ENCODE measurements at places on chromosomes 12 and 14.

DNA sequence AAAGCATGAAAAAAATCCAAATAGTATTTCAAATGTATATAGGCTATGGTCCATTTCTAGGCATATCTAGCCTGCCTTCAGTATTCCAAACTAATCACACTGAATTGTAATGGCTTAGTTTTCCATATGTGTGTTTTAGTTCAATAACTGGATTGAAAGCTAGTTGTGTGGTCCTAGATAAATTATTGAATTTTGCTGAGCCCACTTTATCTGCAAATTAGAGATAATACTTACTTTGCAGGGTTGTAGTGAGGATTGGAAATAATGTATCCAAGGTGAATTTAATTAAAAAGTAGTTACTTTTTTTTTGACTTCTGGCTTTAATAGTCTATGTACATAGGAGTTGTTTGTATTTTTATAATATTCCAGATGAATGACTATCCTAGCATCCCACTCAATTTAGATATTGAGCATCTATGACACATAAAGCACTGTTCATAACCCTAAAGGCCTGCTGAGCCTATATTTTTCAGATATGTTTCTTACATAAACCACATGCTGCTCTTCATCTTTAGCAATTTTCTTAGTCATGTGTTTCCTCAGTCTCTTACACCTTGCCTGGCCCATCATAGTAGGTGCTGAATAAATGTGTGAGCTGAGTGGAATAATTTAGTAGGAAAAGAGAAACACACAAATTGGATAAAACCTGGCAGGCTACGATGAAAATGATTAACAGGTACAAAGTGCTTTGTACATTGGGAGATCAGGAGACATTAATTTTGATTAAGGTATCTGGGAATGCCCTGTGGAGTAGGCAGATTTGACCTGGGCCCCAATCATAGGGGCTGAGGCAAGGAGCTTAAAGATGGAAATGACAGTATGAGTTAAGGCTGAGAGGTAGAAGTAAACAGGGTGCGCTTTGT, 1.1 kb upstream of the ATP23 start:
- H3K4me1 ChIP-seq = peaks cover 42% of the 10 kb centered on the region
- H3K27me3 ChIP-seq = no peaks in the 10 kb centered on the region
- H3K4me3 ChIP-seq = peak overlapping the region; percentile 81
- H3K27ac ChIP-seq = no peak overlapping the region

GRCh38 chr12:105467710-105468366, 137.3 kb downstream of the C12orf75 start:
- H3K27me3 ChIP-seq = peaks cover 7% of the 10 kb centered on the region
- H3K4me1 ChIP-seq = no peaks in the 10 kb centered on the region
- H3K27ac ChIP-seq = no peak overlapping the region
- no peak for DNase-seq
- H3K36me3 ChIP-seq = no peaks in the 10 kb centered on the region

DNA sequence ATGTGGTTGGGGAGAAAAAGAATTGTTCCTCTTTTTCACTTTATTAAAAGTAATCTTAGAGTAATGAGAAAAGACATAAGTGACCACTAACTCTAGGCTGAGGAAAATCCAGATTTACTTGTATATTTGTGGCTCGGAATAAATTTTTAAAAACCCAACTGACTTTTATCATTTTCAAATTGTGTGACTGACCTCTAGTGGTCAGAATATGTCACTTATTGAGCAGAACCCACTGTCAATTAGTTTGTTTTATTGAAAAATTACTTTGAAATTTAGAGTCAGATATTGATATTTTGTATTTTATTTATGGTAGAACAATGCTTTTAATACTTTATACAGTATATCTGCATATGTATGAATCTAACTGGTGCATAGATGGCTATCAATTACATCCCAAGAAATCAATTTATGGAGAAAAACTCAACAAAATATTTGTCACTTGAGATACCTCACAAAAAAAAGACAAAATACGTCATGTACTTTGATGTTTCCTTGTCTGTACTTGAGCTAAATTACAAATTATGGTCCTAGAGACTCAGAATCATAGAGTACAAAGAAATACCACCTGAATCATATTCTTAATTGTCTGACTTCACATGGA, 229.4 kb downstream of the CNTN1 start:
- no peaks in the 10 kb centered on the region for H3K27me3 ChIP-seq
- no peak overlapping the region for H3K4me3 ChIP-seq
- DNase-seq = peak; percentile 8

DNA sequence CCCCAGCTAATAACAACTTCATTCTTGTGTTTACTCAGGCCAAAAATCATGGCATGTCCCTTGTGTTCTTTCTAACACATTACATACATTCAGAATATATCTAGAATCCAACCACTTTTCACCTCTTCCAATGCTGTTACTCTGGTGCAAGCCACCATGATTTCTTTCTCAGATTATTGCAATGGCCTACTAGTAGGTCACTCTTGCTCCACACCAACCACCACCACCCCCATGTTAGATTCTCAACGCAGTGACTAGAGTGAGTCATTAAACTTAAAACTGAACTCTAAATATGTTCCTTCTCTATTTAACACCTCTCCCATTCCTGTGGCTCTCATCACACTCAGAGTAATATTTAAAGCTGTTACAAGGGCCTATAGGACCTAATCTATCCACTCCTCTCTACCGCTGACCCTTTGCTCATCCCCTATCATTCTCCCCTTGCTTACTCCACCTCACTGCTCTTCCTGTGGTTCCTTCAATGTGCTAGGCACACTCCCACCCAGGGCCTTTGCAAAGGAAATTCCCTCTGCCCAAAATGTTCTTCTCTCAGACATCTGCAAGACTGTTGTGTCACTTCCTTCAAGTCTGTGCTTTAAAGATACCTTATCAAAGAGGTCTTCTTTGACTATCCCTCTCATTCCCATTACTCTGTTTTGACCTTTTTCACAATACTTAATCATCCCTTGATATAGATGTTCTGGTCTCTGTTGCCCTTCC, 6.6 kb downstream of the RTN1 start:
- no peak overlapping the region for H3K27ac ChIP-seq
- no peaks in the 10 kb centered on the region for H3K27me3 ChIP-seq
- H3K36me3 ChIP-seq = no peaks in the 10 kb centered on the region
- DNase-seq = no peak
- no peaks in the 10 kb centered on the region for H3K4me1 ChIP-seq
- H3K4me3 ChIP-seq = no peak overlapping the region

DNA sequence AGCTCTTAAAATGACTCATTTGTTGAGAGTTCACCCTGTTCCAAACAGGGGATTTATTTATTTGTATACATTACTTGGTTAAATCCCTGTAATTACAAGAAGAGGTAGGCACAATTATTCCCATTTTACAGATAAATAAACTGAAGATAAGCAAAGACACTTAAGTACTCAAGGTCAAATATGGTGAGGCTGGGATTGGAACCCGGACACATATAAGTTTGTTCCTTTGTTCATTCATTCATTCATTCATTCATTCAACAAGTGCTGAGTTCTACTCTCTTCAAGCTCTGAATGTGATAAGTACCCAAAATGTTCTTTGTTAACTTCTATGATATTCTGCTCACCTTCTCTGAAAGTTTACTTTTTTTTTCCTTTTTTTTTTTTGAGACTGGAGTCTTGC, 2.4 kb upstream of the TRIM9 start:
- no peaks in the 10 kb centered on the region for H3K36me3 ChIP-seq
- no peak overlapping the region for H3K4me3 ChIP-seq
